ENCODE measurements at places on chromosomes 6 and 20.
A peak's percentile ranks its signal among the peaks of the same experiment; 100 is the strongest.

DNA sequence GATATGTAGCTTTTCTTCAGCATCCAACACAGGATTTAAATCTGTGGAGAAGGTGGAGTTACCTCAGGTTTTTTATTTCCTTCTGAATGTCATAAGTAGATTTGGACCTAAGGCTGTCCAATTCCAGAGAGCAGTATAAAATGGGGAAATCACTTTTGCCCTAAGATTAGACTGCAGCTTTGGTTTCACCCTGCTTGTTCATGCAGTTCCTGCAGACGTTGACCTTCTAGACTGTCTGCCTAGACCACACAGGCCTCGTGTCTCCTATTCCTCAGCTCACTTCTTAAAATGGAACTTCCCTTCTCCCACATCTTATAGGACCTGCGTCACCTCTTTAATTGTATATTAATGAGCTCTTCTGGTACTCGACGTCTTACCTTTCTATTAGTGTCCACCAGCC, 26.0 kb upstream of the C6orf62 start:
- DNase-seq = no peak

DNA sequence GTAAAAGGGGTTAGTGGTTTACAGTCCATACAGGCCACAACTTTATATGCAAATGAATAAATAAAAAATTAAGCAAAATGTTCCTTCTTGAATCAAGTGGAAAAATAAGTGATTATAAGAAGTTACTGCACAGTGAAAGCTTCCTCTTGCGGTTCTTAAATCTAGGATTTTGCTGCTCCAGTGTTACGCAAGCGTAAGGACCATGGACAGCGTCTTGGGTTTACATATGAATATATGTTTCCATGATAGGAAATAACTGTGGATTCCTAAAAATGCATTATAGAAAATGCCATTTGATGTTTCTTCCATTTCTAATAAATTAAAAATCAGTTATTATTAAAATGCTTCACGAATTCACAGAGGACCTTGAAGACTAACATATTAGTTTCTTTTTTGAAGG, 176.6 kb upstream of the POU3F2 start:
- DNase-seq = no peak

DNA sequence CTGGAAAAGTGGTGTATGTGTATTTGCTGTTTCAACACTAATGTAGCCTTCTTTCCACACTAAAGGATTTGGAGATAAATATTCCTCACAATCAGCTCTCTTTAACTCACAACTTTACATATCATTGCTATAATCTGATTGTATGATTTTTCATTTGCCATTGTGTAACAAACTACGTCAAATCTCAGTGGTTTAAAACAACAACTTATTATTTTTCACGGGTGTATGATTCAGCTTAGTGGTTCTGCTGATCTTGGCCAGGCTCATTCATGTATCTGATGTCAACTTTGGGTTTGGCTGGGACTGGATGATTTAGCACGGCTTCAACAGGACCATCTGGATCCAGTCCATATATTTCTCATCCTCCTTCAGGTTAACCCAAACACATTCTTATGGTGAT, 55.4 kb upstream of the TMX4 start:
- DNase-seq = no peak

- DNase-seq = no peak
These were observed 64.3 kb upstream of the AFDN start for GRCh38 chr6:167762259-167762962.

- no peak for DNase-seq
These were observed 211.1 kb upstream of the LRFN2 start for GRCh38 chr6:40798069-40798770.

DNA sequence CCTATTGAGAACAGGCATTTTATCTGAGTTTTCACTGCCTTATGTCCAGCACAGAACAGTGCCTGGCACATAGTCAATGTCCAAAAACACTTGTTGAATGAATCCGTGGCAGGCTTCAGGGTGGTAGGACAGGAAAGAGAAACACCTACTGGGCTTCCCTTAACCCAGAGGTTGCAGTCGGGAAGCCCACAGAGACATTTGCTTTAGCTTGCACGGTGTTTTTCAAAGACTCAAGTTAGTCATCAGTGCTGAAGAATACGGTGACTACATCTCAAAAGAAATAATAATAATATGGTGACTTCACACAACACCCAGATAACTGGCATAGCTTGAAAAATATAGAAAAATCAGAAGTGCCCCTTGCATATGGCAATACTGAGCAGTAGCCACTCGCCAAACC, 160.4 kb downstream of the CD83 start:
- DNase-seq = no peak

- DNase-seq = no peak
These were observed 132.3 kb downstream of the ISM1 start for GRCh38 chr20:13353261-13353945.

- DNase-seq = no peak
These were observed 38.3 kb upstream of the SCML4 start for GRCh38 chr6:107862383-107862782.

- peak; percentile 70 for DNase-seq
These were observed 19.0 kb downstream of the PACSIN1 start for GRCh38 chr6:34484899-34485298.

GRCh38 chr20:42346189-42347170, 728.3 kb upstream of the CHD6 start:
- DNase-seq = no peak
